Vagina (tissue), 2 donors: ENCODE measurements at places on chromosomes 1 and 21. TPM values are rescaled to one million over a fixed set of nuclear protein-coding genes. Genes with fewer than 3 reads are reported as not detected.

The ZFP69B gene
- total RNA-seq = 1.2 TPM

- no peak for DNase-seq
These were observed 397.2 kb downstream of the OMA1 start for GRCh38 chr1:58149271-58149812.

The DPYD gene
- 45.7 TPM for total RNA-seq

The DSTYK gene
- total RNA-seq = 12.0 TPM

DNA sequence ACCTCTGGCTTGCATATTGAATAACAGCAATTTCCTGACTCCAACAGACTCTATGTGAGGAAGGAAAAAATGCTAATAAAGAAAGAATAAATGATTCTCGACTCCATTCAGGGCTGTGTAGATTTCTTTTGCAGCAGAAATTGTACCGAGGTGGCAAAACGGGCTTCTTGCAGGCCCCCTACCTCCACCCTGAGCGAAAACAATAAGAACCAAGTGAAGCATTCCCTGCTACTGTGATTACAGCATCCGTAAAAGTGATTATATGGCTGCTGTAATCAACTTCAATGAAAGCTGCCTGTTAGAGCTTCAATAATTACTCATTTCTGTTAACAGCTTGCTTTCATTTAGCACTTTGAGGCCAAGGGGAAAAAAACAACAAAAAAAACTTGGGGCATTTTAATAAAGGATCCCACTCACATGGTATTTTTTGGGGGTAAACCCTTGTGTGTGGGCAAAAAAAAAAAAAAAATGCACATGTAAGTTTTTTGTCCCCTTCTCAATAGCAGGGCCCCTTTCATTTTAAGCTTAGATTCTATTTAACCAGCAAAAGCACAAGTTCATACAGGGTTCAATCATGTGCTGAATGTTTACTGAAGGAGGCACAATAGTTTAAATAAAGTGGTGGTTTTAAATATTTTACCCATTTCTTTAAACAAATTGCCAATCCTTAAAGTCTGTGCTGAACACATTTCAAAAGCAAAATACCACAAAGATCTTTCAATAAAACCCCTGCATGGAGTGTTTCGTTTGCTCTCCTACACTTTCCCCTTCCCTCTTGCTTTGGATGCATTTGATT, 271.6 kb downstream of the LMO4 start:
- no peak for DNase-seq

DNA sequence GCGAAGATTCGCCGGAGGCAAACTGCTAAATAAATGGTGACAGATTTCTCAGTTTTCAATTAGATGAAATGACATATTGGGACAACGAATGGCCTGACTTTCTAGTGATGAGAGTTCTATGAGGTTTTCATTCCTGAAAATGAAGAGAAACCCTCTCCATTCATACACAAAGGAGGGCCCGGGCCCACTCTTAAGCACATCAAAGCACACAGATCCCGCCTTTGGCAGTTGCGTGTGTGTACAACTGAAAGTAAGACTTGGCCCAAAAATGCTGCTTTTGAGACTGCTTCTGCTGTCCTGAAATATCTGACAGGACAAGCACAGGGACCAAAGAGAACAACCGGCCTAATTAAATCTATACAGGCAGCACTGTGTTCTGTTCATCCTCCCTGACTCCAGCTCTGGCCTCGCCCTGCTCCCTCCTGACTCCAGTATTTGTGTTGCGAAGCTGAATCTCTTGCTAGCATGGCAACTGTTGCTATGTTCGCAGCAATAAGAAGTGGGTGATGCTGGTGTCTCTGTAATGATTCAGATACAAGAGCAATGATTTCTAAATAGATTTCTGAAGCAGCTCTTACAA, 7.4 kb downstream of the LRRC53 start:
- DNase-seq = no peak

DNA sequence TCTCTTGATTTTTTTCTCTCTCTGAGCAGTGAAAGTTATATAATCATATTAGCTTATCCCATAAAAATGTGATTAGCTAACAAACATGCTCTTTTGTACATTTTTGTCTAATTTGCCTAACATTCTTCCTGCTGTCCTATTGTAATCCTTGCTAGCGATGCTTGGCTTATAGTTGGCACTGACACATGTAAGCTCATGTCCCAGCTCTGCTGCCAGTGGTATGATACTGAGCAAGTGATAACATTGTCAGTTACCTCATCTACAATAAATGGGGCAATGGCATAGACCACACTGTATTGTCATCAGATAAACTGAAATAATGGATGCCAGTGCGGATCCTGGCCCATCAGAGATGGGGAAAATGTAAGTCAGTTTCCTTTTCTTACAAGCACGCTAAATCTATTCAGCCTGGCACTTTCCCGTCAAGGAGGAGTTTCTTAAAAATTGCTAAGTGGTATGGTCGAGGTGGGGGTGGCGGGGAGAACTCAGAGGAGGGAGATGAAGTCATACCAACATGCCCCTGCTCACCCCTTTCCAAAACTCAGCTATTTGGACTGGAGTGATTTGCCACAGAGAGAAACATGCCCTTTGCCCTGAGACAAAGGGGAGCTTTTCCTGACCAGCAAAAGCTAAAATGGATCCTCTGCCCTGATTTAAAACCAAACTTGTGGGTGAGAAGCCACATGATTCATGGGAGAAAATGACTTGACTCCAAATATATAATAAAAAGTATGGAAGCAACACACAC, 1.3 kb downstream of the FYB2 start:
- no peak for DNase-seq

The TMEM240 gene
- 3.9 TPM for total RNA-seq

GRCh38 chr1:153113416-153113815, at the start of gene SPRR2F:
Gene SPRR2F, minus strand, starts transcription at chr1:153113516. Its CDS starts 783 bp downstream, at chr1:153112733.
- no peak for DNase-seq

- DNase-seq = no peak
These were observed 9.8 kb downstream of the MTARC1 start for GRCh38 chr1:220796530-220796929.

DNA sequence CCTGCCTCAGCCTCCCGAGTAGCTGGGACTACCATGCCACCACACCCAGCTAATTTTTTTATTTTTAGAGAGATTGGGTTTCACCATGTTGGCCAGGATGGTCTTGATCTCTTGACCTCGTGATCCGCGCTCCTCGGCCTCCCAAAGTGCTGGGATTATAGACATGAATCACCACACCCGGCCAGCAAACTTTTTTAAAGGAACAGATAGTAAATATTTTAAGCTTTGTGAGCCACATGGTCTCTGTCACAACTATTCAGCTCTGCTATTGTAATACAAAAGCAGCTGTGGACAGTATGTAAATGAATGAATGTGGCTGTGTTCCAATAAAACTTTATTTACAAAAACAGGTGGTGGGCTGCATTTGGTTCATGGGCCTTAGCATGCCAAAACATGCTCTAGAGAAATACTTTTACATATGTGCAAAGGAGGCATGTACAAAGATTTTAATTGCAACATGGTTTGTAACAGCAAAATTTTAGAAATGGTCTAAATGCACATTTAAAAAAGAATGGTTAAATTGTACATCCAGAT, 47.0 kb downstream of the CDCP2 start:
- no peak for DNase-seq

The SH2D2A gene
- 4.9 TPM for total RNA-seq

The ADCY10 gene
- not detected for total RNA-seq

- peak; percentile 11 for DNase-seq
These were observed 2.4 kb upstream of the PPP1R15B start for GRCh38 chr1:204414016-204414415.

DNA sequence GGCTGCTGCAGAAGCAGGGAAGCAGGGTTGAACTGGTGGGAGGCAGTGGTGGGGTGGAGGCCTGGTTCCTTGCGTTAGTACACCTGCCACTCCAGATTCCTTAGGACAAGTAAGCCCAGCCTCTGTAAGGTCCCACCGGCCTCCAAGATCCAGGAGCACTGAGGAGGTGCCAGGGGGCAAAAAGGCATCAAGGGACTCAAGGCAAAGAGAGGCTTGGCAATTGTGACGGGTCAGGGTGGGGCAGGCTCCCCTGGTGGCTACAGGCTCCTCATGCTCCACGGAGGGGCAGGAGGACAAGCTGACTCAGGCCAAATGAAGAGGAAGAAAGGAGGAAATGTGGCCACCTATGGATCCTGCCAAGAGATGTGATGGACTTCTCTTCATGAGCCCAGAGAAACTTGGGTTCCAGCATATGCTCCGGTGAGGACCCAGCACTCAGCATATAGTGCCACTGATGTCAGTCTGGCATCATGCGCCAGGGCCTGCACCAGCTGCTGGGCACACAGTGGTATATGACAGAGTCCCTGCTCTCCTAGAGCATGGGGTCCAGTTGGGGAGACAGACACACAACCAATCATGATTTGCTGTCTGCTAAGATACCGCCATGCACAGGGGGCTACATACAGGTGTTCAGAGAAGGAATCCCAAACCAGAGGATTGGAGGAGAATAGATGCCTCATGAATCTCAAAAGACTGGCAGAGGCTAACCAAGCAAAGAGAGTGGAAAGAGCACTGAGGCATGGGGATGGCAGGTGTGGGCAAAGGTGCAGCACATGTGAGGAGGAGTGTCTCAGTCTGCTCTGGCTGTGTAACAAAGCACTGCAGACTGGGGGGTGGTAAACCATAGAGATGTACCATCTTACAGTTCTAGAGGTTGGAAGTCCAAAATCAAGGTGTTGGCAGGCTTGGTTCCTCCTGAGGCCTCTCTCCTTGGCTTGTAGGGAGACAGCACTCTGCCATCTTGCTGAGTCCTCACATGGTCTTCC, 249.7 kb downstream of the RHOU start:
- DNase-seq = peak; percentile 85

- DNase-seq = no peak
These were observed 216.0 kb downstream of the SMYD3 start for GRCh38 chr1:246291127-246291526.

The HSD11B1 gene
- total RNA-seq = 18.7 TPM

DNA sequence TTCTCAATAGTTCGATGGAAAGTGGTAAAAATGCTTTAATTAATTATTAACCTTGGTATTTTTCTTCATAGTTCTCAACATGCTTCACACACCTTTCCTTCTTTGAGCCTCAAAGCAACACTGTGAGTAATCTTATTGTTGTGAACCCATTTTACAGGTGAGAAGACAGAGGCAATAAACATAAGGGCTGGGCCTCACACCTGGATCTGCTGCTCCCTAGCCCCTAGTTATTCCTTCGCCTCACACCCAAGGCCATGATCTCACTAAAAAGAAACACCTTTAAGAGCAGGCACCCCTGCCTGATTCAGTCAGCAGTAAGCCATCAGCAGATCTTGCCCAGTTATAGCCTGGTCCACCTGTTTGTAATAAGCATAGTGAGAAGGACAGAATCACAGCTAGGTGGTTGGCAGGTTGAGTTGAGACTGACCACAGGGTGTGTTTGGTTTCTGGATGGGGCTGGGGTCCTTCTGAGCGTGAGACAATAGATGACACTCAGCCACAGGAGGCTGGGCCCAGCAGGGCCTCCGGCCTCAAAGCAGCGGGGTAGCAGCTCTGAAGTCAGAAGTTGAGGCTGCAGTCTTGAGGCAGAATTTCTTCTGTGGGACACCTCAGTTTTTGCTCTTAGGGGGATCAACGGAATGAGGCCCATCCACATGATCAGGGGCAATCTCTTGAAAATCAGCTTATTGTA, 203.9 kb downstream of the RHOU start:
- no peak for DNase-seq

The VASH2 gene
- 4.2 TPM for total RNA-seq

The GOLT1A gene
- total RNA-seq = not detected

DNA sequence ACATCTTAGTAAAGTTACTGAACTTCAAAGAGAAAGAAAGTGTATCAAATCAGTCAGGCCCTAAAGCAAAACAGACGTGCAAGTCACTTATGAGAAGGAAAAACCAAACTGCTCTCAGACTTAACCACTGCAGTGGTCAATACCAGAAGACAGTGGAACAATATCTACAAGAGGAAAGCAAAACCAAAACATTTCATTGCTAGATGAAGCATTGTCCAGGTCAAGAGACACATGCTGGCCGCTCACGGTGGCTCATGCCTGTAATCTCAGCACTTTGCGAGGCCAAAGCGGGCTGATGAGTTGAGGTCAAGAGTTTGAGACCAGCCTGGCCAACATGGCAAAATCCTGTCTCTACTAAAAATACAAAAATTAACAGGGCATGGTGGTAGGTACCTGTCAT, 82.0 kb upstream of the MROH9 start:
- DNase-seq = no peak

The TIE1 gene
- 36.1 TPM for total RNA-seq

The SLC9C2 gene
- not detected for total RNA-seq

DNA sequence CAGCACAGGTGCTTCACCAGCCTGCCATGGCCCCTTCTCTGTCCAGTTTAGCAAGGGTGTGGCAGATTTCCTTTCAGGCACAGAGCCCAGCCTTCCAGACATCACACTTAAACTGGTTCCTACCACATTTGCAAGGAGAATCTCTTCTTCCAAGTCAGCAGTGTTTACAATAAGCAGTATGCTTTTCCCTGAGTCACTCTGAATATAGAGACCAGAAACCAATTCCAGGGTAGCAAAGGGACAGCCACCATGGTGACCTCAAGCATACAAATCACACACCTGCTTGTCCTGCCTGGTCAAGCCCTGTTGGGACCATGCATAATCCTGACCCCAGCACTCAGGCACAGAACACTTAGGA, 8.7 kb upstream of the CBR3 start:
- no peak for DNase-seq

The AIM2 gene
- not detected for total RNA-seq

- DNase-seq = no peak
These were observed 880.5 kb downstream of the TTLL7 start for GRCh38 chr1:83118472-83118871.

DNA sequence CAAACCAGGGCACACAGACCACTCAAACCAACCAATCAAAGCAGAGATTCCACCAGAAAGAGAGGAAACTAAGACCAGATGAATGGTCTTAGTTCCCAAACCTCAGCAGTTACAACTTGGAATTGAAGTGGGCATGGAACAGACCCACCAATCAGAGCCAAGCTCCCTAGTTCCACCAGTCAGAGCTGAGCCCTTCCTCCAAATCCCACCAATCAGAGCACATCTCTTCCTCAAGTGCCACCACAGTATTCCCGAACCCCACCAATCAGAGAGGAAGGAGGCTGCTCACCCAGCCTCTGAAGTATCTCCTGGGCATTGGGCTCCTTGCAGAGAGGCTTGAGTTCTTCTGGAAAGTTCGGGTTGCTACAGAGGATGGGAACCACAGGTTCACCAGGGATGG, 1.4 kb downstream of the GUCA2A start:
- DNase-seq = no peak
